ENCODE measurements at places on chromosomes 3 and 15.
A peak's percentile ranks its signal among the peaks of the same experiment; 100 is the strongest.

GRCh38 chr3:184583578-184584451 lies 22.2 kb downstream of the EPHB3 start:
- DNase-seq: no peak

GRCh38 chr3:16386561-16386960 lies 121.5 kb downstream of the OXNAD1 start:
- no peak for DNase-seq

DNA sequence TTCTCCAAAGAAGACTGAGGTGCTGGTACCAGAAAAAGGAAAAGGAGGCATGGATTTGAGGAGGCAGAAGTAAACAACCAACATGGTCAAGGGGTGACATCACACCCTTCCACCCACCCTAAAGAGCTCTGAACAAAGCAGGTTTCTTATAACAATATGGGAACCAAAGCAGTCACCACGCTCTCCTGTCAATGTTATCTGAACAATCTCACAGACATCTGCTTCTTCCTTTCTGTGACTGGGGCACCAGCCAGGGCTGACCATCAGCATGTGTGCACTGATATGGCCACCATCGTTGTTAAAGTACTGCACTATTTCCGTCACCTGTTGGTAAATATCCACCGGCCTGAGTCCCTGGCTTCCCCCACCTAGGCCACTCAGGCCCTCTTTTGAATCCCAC lies 252.9 kb downstream of the SHQ1 start:
- no peak for DNase-seq

DNA sequence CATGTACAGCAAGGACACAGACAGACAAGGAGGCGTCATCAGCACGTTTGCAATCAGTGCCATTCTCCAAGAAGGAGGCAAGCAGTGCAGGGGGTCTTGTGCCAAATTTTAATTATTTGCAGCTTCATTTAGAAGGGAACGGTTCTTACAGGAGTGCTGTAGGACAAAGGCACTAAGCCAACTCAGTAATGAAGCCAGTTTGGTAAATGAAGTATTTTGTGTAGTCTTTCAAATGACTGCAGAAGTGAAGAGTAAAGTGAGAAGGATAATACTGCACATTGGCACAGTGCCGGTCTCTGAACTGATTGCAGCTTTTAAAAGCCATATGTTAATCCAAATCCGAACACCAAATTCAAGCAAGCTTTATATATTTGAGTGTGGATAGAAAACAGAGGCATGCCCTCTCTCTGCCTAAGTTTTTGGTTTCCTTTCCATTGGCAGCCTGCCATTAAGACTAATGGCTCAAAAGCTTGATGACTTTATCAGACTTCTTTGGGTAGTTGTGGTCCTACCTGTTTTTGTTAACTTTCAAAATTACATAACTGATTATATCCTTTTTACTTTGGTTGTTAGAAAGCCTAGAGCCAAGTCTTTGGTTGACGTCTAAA lies 101.3 kb downstream of the SENP2 start:
- DNase-seq: no peak

- peak; percentile 70 for DNase-seq
These were observed 27.6 kb downstream of the TBC1D2B start for GRCh38 chr15:78049691-78050440.

- no peak for DNase-seq
These were observed 26.4 kb downstream of the ANXA2 start for GRCh38 chr15:60371175-60372051.

GRCh38 chr15:66654739-66655375 lies 47.2 kb upstream of the SMAD6 start:
- DNase-seq: no peak

DNA sequence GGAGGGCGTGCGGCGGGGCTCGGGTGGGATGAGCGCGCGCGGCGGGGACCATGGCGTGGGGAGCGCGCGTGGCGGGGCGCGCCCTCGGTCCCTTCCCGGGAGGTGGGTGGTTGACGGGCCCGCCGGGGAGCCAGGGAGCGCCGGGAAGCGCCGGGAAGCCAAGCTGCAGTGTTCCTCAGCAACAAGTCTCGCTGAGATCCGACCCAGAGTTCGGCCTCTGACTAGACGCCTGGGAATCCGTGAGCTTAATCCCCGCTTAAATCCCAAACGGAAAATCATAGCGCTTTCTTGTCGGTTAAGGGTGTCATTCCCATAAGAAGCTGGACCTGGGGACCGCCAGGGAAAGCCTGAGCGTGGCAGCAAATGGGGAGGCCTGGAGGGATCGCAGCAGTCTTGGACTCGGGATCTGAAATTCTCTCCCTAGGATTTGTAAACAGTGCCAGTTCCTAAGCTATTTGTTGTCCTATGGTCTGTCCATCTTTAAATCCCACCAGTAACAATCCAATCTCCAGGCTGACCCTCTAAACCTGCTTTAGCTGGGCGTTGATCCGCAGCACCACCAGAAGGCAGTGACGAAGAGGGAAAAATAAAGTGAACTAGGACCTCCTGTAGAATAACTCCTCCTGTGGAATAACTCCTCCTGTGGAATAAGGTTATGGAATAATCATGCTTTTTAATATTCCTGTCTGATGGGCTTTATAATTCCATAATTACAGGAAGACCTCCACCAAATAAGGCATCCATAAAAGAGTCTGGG lies 570 bp upstream of the NEDD4 start:
- no peak for DNase-seq

DNA sequence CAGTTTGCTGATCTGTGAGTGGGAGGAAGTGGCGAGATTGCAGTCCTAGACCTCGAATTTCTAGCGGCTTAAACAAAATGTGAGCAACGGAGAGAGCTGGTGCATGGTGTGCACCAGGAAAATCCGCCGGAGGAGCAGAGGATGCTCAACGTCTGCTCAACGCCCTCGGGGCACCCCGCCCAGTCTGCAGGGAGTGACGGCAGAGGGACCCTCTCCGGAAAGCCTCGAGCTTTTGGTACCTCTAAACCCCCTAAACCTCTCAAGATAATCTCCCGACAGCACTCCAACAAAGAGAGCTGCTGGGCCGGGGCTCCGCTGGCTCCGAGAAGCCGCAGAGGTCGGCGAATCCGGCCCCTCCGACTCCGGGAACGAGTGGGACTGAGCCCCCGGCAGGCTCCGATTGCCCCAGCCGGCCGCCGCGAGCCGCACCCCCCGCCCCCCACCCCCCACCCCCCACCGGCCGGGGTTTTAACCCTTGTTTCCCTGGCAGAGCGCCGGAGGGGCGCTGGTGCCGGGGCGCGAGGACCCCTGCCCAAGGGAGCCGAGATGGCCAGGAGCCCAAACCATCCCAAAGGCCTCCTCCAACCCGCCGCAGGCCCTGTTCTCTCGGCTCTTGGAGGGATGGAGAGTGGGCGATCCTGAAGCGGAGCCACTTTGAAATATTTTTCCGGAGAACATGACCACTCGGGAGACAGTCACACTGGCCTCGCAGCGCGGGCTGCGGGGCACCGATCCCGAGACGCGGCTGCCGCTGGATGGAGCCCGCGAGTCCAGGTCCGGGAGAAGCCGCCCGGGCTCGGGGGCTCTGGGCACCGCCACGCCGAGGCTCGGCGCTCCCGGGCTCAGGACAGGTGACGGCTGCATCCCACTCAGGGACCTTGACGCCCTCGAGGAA lies 1.5 kb downstream of the MEGF11 start:
- DNase-seq: no peak

DNA sequence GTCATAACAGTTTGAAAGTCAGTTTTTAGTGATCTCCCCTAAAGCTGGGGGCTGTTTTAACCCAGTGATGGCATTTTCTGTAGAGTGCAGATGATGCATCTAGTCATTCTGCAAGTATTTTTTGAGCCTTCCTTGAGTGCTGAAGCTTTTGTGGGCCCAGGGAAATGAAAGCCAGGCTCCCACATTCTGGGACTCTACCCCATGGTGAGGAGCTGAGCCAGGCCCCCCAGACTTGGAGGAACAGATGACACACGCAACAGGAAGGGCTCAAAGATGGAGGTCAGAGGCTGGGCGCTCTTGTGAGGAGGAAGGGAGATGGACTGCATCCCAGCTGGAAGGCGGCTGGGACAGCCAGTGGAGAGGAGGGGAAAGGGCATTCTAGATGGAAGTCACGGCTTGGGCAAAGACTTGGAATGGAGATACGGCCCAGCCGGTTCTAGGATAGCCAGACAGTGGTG lies 40.8 kb downstream of the MRAS start:
- DNase-seq: no peak

GRCh38 chr3:167666563-167666962 lies 12.8 kb upstream of the WDR49 start:
- no peak for DNase-seq

DNA sequence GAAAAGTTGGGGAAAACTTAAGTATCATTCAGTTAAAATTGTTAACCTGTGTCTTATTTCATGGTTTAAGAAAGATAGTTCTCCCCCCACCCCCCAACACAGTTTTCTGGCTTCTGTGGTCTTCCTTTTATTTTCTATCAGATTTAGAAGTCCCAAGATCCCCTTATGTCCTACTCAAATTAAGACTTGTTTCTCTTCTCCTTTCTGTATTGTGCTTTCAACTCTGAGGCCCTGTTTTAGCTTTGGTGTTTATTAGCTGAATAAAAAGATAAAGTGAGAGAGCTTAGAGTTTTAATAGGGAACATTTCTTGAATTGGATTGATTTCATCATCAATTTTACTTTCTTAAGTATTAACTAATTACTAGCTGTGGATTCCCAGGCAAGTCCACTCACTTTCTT lies 62.6 kb downstream of the AKAP13 start:
- no peak for DNase-seq

- DNase-seq: no peak
These were observed 256.4 kb upstream of the UBE2E1 start for GRCh38 chr3:23549148-23549910.

All from GM12864 (cell line).